ENCODE measurements at places on chromosomes 5 and 9.

- no peak for DNase-seq
Measured at GRCh38 chr9:114287001-114287762, 35.7 kb upstream of the ORM1 start.

DNA sequence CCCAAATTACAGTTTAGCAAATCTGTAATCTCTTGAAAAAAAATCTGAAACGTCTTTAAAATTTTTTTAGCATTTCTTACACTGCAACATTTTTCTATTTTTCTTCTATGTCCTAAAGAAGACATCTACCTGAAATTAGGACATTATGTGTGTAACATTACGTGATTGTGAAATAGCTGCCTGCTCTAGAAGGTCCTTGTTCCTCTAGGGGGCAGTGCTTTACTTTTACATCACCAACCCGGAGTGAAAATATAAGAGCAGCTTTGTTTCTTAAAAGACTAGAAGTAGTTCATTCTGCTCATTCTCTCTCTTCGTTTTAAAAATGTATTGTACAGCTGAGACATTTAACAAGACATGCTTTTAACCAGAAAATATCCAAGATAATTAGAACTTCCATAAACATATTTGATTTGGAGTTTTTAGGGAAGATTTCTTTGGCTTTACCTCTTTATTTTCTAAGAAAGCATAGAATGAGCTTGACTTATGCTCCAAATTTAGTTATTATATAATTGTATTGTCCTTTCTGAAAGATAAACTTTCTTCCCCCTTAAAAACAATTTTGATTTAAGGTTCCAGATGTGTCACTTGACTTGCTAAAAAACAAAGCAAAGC is 48.1 kb upstream of the RIOK2 start:
- DNase-seq = peak; percentile 68

- peak; percentile 34 for DNase-seq
Measured at GRCh38 chr5:179270581-179271427, 74.5 kb downstream of the ADAMTS2 start.

GRCh38 chr5:68239487-68239886 is 23.9 kb downstream of the PIK3R1 start:
- DNase-seq = no peak

DNA sequence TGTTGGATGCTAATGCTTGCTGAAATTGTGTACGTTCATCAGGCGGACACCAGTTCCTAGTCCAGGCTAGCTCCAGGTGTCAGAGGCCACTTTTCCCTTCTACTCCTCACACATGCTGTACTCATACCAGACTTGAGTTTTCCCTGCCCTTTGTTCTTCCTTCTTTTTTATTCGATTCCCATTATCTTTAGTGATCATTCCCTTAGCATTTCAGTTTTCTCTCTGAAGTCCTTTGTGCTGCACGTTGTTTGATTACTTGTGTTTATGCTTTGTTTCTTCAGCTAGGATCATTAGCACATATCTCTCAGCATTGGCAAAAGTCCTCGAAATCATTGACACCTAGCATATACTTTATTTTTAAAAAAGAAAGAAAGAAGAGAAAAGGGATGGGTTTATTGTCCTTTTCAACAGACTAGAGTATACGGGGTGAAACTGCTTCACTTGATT is 409 bp upstream of the COX7C start:
- no peak for DNase-seq

GRCh38 chr9:113998525-113999255 is 79.4 kb downstream of the AMBP start:
- no peak for DNase-seq

- DNase-seq = no peak
Measured at GRCh38 chr5:110549301-110549700, 177.2 kb downstream of the TMEM232 start.

DNA sequence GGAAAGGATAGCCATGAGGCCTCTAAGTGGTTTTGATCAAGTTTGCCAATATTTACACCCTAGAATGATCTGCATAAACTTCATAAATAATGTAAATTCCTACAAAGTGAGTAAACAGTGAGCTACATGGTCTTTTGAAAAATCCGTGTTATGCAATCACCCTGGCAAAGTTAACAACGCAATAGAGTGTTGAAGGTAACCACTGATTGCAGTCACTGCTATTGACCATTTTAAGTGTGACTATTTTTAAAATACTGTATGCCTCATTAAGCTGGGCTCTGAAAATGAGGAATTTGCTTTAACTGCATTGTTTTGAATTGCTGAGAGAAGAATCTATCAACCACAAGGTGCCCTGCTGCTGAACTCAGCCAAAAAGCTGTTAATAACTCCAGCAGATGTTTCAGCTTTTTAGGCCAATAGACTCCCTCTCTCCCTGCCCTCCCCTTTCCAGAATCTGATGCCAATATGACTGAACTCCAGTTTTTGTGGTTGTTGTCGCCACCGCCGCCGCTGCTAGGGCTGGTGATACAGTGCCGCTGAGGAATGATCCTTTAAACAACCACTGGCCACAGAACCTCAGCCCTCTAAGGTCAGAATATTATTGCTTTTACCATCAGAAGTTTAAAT is 35.3 kb upstream of the SMARCA2 start:
- peak; percentile 75 for DNase-seq

- no peak for DNase-seq
Measured at GRCh38 chr5:166399781-166400180, 1891.7 kb upstream of the WWC1 start.

DNA sequence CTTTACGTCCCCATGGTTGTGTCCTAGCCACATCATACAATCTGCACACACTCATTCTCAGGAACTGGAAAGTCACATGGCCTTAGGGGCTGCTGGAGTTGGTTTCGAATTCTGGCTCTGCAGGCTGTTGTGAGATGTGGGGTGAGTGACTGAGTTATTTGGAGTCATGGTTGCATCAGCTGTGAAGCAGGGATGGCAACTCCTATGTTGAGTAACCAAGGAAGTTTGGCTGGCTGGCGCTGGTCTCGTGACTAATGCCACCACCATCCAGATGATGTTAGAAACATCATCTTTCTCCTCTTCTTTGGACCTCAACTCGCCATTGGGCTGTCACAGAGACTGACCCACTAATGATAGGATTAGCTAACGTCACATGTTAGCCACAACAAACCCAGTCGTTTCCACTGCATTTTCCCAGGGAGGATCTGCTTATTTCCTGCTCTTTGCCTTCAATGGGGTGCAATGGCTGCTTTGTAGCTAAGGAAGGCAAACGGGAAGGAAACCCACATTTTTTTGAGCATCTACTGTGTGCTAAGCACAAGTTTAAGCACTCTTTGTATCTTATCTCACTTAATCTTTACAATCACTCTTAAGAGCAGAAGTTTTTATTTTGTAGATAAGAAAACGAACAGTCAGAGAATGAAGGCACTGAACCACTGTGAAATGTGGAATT is 78.1 kb upstream of the UBTD2 start:
- no peak for DNase-seq

GRCh38 chr5:65883461-65883860 is 42.9 kb upstream of the ERBIN start:
- DNase-seq = no peak

GRCh38 chr9:121598965-121599871 is 52.2 kb upstream of the DAB2IP start:
- DNase-seq = no peak

GRCh38 chr9:18129809-18130334 is 344.1 kb upstream of the ADAMTSL1 start:
- DNase-seq = no peak

- DNase-seq = no peak
Measured at GRCh38 chr9:107586493-107586892, 96.9 kb upstream of the KLF4 start.

GRCh38 chr5:117761186-117761585 is 1186.6 kb upstream of the SEMA6A start:
- no peak for DNase-seq

DNA sequence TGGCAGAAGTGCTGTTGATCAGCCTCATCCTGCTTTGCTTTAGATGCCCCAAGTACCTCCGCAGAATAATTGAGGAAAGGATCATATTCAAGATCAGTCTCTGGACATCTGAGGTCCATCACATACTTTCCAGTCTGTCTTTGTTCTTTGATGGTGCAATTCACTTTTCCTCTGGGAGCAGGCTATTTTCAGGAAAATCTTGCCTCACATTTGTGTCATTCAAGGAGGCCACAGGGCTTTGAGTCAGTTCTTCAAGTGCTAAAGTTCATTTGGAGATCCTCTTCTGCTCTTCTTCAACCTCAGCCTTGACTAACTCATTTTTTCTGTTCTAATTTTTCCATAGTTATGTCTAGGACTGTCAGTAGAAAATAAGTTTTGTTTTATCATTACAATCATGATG is 18.6 kb downstream of the EQTN start:
- no peak for DNase-seq

DNA sequence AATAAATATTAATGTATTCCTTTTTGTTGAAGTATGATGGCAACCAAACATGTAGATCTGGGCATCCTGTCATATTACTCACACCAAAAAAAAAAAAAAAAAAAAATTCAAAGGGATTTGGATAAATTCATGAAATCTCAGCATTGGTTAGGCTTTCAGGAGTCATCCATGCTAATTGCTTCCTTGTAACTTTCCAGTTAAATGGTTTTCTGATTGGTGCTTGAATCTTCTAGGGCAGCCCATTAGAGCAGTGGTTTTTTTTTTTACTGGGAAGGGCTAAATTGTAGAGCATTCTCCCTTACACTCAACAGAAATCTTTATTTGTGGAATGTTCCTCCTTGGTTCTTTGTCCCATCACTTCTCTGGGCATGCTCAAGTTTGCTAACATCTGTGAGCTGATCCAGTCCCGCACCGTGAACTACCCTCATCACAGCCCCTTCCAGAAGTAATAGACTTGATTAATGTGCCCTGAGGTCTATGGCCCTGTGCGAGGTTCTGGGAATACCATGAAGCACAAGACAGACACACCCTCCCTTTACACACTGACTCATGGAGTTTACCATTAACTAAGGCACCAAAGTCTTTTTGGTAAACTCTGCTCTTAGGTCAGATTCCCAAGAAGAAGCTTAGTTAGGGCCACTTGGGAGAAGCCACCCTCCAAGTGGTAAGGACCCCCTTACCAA is 56.0 kb downstream of the RGS3 start:
- DNase-seq = no peak

- DNase-seq = no peak
Measured at GRCh38 chr9:31730398-31730797, 654.0 kb upstream of the ACO1 start.

DNA sequence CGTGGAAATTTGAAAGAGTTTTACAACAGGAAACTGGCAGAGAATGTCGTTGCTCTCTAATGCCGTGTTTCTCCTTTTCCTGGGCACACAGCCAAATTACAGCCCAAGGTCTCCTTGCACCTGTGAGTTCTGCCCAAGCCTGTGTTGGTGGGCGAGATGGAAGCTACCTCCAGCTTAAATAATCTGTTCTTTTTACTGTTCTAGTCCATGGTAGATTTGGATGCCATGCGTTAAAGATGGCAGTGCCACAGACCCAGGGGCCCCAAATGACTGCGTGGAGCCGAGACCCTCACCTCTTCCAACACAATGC is 92.6 kb upstream of the IRX4 start:
- no peak for DNase-seq

DNA sequence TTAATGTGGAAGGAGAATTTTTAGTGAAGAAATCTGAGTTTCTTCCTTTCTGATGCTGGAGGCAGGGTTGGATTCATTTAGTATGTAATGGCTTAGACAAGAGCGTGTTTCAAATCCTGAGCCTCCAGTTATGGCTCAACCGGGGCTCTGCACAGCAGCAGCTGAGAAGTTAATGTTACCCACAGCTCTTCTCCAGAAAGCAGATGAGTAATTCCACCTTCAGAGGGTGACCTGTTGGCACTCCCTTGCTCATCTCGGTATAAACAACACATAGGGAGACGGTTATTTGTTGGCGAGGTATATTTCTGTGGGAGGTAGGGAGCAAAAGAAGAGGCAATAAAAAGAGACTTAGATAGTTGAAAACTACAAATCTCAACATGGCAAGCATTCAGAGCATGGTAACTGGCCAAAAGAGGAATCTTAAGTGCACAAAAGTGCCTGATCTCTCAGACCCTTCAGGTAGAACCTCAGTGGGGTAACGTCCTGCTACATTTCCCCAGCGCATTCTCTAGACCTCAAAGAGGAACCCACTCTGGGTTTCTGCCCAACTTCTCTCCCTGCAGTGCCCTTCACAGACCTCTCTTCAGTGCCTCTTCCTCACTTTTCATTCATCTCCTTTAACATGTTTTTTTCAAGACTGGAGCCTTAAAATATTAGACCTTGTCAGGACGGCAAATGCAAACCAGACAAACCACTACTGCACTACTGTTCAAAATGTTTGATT is 417.5 kb upstream of the ADAMTSL1 start:
- DNase-seq = no peak

DNA sequence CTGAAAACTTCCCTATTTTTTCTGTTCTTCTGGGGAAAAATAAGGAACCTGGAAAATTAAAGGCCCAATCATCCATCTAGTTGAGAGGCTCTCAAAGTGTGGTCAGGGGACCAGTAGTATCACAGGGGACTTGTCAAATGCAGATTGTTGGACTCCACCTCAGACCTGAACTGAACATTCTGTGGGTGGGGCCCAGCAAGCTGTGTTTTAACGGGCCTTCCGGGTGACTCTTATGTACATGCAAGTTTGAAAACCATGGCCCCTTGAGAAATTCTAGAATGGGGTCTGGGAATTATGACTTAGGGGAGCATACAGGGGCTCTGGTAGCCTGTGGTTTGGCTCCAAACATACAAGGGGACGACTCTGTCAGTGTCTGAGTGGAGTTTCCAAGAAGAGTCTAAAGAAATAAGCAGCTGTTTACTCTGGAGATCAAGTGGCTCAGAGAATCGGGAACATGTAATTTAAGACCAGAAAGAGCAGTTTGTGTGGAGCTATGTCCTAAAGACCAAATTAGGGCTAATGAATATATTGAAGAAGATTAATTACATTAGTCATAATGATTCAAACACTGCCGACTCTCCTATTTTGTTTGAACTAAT is 177.4 kb downstream of the SLC28A3 start:
- no peak for DNase-seq

- no peak for DNase-seq
Measured at GRCh38 chr9:124355039-124355940, 60.0 kb downstream of the PSMB7 start.

GRCh38 chr9:33106827-33107621 is 30.6 kb upstream of the SMU1 start:
- peak; percentile 35 for DNase-seq

DNA sequence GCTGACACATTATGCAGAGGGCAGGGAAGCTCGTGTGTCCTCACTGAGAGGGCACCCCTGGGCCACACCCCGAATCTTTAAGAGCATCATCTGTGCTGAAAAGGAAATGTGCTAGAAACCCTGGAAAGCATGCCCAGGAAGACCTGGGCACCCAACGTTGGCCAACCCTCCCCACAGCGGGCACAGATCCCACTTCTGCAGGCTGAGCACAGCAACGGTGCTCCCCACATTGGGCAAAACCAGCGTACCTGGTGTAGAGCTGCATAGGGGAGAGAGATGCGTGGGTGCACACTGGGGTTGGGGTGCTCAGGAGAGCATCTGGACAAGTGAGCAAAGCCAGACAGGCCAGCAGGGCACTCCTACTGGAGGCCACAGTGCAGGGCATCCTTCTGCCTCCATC is 32.6 kb downstream of the ROR2 start:
- no peak for DNase-seq

- peak; percentile 20 for DNase-seq
Measured at GRCh38 chr9:16825331-16825725, 45.1 kb downstream of the BNC2 start.
